ENCODE measurements at places on chromosomes 2 and 18.

- no peak for DNase-seq
Measured at GRCh38 chr2:33038799-33039198, 92.0 kb downstream of the LTBP1 start.

DNA sequence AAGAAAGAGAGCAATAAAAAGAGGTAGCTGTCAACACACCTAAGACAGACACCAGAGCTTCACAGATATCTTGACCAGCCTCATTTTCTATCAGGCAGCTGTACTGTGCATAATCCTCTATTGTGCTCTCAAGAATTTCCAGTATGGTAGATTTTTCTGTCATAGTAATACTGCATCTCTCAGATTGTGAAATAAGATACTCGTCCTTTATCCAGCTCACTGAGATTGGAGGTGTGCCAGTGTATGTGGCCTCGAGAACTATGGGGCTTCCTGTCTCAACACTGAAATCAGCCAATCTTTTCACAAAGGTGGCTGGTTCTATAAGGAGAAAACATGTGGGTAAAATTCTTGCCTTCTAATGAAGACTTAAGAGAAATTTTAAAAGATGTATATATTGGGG is 88.9 kb downstream of the TTN start:
- no peak for DNase-seq

DNA sequence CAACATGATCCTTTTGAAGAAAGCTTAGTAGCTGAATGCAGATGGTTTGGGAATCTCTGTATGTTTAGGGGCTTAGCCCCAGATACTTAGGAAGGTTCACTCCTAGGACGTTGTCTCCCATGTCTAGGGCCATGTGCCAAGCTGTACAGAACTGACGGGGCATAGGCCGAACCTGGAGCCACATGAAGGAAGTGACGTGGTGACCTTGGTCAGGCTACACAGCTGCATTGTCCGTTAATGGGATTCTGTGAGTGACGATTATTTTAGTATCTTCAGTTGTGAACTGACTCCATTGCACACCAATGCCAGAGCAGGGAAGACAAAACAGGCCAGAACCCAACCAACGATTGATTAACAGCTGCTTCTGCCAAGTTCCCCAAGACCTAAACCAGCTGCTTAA is 139.3 kb downstream of the TPO start:
- DNase-seq, result no peak

- no peak for DNase-seq
Measured at GRCh38 chr18:59681521-59682004, 15.7 kb downstream of the CCBE1 start.

GRCh38 chr2:22944143-22944542 is 440.8 kb upstream of the KLHL29 start:
- DNase-seq, result no peak

DNA sequence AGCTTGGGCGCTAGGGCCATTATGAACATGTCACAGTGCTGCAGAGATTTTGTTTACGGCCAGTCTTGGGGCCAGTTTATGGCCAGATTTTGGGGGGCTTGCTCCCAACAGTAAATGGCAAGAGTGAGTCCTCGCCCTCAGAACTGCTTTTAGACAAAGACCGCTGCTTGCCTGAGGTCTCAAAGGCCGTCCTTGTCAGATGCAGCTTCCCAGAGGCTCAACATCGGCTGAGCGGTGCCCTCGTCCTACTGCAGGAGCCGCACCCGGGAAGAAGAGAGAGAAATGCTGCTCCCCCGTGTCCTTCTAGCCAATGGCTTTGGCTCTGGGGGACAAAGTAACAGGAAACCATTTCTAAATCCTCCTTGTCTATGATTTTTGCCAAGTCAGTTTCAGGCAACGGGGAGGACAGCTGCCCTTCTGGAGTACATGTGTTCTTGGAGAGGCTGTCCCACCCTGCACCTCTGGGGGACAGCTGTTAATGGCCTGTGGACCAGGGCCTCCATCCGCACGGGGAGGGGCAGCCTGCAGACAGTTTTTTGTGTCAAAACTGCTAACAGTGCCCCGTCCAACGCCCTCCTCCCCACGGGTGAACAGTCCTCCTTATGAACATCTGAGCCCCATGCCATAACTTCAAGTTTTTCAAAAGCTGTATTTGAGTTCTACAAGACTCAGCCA is 66.1 kb downstream of the C18orf63 start:
- DNase-seq, result no peak

GRCh38 chr2:48619526-48619925 is 1.9 kb downstream of the GTF2A1L start:
- no peak for DNase-seq

GRCh38 chr2:20650393-20650876 is 463 bp downstream of the HS1BP3 start:
- no peak for DNase-seq

GRCh38 chr2:12305931-12306330 is 410.8 kb upstream of the TRIB2 start:
- no peak for DNase-seq

DNA sequence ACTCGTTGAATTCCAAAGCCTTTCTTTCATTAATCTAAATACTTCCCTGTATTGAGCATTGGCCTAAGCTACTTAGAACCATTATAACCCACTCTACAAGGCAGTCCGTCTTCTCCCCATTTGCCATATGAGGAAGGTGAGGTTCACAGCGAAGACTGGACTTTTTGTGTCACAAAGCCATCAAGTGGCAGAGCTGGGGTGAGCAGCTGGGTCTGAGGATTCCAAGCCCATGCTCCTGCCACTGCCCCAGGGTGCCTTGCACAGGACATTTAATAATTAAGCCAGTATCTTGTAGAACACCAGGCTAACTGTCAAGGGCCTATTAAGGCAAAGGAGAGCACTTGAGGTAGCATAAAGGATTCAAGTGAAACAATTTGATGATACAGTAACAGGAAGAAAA is 68.8 kb upstream of the ZNF397 start:
- no peak for DNase-seq

DNA sequence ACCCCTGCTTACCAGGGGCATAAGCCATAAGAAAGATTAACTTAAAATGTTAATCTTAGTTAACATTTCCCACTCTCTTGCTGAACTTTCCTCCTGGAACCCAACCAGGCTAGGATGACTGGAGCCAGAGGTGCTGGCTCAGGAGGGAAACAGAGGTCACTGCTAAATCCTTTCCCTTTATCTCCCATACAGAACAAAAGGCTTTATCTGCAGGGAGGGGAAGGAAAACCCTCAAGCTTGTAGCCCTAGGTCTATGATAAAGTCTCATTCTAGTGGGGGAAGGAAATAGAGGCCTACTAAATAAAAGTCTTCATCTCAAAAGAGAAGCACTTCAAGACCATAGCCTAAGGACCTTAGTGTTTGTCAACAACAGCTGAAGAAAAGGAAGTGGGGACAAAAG is 18.6 kb downstream of the HIBCH start:
- DNase-seq, result no peak

DNA sequence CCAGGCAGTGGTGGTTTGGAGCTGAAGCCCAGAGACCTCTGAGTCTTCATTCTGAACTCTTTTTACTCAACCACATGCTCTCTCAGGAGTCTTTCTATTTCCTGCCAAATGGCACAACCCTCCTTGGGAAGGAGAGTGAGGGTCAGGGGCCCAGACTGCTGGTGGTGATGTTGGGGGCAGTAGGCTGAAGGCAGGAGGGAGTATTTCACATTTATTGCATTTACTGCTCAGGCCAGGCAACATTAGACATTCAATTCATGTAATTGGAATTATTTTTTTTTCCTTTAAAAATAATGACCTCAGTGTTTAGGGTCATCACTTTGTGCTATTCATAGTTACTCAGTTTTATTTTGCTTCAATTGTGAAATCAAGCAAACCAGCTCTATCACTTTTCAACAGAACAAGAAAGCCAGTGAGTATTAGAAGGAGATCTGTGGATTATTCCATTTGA is 311.3 kb upstream of the NT5C1B start:
- no peak for DNase-seq

GRCh38 chr2:74756356-74756890 is 77.5 kb upstream of the HK2 start:
- DNase-seq, result no peak

DNA sequence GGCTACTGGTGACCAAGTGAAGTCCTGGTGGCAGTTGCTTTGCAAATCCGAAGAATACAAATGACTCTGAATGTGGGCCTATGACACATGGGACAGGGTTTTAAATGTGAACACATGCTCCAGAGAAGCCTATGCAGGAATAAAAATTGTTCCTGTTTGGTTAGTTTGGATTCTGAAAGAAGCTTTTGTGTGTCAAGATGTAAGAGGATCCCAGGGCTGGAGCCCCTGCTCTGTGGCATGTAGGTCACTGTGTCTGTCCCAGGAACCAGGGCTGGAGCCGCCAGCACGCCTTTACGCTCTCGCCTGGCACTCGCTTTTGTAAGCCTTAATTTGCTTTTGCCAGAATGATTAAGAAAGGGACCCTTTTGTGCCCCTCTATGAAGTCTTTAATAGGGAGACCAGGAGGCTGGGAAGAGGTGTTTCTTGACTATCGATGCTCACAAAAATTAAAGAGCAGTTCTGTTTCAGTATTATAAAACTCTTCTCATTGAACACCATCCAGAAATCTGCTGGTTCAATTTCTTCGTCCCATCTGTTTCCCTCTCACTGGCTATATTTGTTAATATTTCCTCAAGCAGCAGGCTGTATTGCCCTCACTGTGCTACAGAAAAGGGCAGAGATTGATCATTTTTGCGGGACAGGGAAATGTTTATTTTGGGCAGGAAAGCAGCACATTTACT is 532.7 kb upstream of the POU3F3 start:
- no peak for DNase-seq

- DNase-seq, result no peak
Measured at GRCh38 chr18:46727177-46727576, 29.7 kb downstream of the ST8SIA5 start.

GRCh38 chr2:232398293-232399034 is 8.2 kb upstream of the ALPG start:
- no peak for DNase-seq

DNA sequence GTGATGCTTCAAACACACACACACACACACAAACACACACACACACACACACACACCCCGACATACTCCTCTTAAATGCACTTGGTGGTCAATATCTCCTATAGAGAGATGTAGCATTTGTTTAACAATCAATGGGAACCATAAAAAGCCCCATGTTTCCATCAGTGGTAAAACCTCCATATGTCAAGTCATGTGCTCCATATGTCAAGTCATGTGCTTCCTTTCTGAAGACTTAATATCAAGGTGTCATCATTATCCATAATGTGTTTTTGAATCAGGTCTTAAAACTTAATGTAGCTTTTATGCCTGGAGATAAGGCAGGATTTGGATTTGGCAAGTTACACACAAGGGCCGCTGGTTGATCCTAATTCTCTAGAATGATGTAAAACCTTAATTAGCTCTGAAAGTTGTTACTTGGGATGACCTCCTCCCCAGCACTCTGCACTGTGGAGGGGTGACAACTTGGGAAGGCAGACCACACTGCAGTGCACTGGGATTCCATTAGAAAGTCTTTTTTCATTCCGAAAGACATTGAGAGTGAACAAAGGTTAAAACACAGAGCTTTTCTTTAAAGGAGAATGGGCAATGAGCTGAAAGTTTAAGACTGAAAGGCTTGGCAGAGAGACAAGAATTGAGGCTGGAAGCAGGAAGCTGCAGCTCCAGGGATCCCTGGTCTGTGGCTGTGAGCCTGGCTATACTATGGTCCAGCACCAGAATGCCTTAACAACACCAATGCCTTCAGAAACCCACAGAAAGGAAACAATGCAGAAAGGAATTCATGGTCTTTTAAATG is 26.4 kb downstream of the ALK start:
- no peak for DNase-seq

- no peak for DNase-seq
Measured at GRCh38 chr2:60715561-60715960, 40.5 kb upstream of the PAPOLG start.

DNA sequence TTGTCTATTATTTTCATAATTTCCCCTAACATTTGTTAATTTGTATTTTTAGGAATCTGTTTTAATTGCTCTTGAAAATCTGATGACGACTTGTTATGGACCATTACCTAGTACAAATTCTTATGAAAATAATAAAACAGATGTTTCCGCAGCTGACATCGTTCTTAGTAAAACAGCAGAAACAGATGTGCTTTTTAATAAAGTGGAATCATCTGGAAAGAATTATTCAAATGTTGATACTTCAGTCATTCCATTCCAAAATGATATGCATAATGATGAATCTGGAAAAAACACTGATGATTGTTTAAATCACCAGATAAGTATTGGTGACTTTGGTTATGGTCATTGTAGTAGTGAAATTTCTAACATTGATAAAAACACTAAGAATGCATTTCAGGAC is 69.9 kb downstream of the PMS1 start:
- no peak for DNase-seq

- no peak for DNase-seq
Measured at GRCh38 chr2:141942006-141942789, 188.6 kb downstream of the LRP1B start.

- no peak for DNase-seq
Measured at GRCh38 chr2:25912851-25913695, 34.8 kb upstream of the ASXL2 start.

DNA sequence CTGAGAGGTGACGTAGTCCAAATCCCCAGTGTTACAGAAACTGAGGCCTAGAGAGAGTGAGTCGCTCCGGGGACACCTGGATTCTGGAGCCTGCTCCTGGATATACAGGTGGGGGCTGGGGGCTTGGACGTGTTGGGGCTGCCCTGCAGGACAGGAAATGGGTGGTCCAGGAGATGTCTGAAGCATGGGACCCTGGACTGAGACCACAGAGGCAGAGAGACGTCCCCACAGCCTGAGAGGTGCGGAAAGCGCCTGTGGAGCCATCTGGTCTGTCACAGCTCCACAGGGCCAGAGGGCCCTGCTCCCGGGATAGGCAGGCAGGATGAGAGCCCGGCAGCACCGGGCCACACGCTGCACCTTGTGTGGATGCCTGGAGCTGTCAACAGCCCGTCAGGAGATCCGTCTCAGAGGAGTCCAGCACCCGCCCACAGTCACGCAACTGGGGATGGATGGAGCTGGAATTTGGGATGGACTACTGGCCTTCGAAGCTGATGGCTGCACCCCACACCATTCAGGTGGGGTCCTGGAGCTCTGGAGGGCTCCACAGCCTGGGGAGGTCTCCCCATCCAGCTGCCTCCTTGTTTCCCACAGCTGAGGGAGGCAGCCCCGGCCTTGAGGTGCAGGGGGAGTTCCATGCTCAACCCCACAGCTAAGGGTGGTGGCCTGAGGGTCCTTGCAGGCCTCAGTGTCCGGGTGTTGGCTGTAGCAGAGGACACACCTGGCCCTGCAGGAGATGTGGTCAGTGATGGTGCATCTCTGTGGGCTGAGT is 303.0 kb downstream of the NDUFA10 start:
- DNase-seq, result no peak

All from activated T-cell treated with anti-CD3 and anti-CD28 coated beads, Interleukin-2, amount 50 U/mL, for 1 hour (primary cell).